ENCODE measurements at places on chromosomes 7 and 10.

GRCh38 chr10:102523250-102524029 is 19.7 kb downstream of the SUFU start:
- DNase-seq, result peak; percentile 18

GRCh38 chr7:17682586-17682985 is 257.7 kb downstream of the SNX13 start:
- DNase-seq, result no peak

- DNase-seq, result no peak
Measured at GRCh38 chr10:93475227-93475626, 6.9 kb downstream of the MYOF start.

DNA sequence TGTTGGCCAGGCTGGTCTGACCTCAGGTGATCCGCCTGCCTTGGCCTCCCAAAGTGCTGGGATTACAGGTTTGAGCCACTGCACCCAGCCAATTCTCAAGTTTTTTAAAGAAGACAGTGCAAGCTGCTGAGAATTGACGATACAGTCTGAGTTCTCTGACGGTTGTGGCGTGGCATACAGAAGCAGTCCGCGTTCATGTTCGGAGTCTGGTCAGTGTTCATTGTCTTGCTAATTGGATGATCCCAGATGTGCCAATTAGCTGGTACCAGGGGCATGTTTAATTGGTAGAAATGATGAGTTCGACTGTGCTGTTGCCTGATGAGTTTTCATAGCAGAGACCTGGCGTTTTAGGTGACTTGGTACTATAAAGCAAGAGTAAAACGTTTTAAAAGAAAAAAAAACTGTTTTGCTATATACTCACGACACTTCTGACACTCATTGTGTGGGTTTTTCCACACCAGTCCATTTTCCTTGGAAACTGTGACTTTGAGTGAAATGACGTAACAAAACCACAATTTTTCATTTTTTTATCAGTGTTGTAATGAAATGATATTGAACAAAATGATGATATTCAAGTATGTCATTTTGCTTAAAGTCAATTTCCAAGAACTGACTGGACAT is 32.3 kb downstream of the CAMK1D start:
- no peak for DNase-seq

DNA sequence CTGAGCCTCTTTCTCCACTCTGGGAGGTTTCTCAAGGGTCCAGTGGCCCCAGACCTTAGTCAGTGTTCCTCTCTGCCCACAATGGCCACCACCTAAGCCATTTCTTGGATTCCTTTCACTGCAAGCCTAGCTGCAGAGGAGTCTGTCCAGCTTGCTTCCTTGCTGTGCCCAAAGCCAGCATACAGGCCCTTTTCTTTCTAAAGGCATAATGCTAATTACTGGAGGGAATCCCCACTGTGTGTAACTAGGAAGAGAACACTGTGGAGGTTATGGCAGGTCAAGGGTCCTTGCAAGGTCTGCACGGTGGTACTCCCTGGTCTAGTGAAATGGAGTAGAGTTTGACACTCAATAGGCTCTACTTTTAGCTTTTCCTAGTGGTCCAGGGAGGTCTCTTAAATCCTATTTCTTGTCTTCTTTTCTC is 70.4 kb upstream of the CC2D2B start:
- DNase-seq, result no peak

DNA sequence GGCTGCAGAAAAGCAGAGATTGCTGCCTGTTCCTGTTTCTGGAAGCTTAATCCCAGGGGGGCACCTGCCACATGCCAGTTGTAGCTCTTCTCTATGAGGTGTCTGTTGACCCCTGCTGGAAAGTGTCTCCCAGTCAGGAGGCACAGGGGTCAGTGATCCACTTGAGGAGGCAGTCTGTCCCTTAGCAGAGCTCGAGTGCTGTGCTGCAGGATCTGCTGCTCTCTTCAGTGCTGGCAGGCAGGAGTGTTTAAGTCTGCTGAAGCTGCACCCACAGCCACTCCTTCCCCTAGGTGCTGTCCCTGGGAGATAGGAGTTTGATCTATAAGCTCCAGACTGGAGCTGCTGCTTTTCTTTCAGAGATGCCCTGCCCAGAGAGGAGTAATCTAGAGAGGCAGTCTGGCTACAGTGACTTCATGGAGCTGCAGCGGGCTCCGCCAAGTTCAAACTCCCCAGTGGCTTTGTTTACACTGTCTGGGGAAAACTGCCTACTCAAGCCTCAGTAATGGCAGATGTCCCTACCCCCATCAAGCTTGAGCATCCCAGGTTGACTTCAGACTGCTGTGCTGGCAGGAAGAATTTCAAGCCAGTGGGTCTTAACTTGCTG is 57.6 kb upstream of the CROT start:
- no peak for DNase-seq

DNA sequence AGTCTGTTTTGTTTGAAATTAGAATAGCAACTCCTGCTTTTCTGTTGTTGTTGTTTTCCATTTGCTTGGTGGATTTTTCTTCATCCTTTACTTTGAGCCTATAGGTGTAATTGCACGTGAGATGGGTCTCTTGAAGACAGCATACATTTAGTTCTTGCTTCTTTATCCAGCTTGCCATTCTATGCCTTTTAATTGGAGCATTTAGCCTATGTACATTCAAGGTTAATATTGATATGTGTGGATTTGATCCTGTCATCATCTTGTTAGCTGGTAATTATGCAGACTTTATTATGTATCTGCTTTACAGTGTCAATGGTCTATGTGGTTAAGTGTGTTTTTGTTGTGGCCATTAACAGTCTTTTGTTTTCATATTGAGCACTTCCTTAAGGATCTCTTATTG is 708.9 kb upstream of the ANKRD30A start:
- no peak for DNase-seq

DNA sequence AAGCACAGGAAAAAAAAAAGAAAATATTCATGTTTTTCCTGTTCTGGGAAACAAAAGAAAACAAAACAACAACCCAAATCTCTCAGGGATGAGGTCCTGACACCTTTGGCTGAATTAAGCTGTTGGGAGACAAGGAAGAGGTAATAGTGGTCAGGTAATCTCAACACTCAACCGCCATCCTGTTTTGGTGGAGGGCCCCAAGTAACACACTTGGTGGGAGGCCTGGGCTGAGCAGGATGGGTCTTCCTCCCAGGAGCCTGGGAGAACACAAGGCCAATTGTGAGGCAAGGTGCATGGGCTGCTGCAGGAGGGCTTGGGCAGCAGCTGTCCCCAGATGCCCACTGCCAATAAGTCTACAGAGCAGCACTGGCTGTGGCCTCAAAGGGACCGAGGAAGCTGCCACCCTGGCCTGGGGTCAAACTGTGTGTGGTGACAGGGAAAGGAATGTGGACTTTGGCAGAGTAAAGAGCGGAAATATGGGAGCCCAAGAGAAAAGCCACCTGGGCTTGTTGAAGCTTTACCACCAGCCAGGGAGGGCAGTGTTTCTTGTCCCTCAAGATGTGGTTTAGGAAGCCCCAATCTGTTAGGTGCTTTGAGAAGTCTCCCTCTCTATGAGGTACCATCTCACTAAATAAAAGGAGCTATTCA is 93.5 kb upstream of the SLC25A13 start:
- DNase-seq, result no peak

GRCh38 chr7:139078911-139079310 is 30.6 kb downstream of the ZC3HAV1 start:
- DNase-seq, result no peak

GRCh38 chr7:148192491-148192890 is 398.1 kb upstream of the C7orf33 start:
- DNase-seq, result no peak

- DNase-seq, result no peak
Measured at GRCh38 chr10:558891-559766, 130.3 kb downstream of the DIP2C start.

DNA sequence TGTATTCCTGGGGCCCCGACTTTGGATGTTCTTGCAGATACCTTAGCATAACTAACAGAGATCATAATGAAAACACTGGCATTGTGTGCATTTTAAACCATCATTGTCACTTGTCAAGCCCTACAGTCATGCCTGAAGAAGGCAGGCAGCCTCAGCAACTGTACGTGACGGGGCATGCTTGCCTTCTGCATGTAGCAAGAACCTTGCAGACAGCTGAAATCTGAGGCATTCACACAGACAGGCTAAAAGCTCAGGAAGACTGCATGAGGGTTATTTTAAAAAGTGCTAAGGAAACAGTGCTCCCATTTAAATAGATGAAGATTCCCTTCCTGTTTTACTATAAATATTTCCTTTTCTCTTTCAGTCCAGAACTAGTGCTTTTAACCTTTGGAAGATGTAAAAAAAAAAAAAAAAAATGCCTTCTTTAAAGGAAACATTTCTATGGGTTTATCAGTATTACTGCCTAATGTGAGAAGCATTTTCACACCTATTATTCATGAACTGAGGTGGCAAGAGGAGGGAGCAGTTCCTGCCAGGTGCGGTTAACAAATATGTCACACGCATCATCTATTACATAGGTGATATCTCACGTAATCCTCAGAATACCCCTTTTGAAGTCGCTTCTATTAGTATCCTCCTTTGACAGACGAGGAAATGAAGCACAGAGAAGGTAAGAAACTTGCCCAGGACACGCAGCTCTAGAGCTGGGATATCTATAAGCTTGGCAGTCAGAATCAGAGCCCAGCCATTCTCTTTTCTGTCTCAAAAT is 88.1 kb downstream of the PRKCQ start:
- DNase-seq, result no peak

DNA sequence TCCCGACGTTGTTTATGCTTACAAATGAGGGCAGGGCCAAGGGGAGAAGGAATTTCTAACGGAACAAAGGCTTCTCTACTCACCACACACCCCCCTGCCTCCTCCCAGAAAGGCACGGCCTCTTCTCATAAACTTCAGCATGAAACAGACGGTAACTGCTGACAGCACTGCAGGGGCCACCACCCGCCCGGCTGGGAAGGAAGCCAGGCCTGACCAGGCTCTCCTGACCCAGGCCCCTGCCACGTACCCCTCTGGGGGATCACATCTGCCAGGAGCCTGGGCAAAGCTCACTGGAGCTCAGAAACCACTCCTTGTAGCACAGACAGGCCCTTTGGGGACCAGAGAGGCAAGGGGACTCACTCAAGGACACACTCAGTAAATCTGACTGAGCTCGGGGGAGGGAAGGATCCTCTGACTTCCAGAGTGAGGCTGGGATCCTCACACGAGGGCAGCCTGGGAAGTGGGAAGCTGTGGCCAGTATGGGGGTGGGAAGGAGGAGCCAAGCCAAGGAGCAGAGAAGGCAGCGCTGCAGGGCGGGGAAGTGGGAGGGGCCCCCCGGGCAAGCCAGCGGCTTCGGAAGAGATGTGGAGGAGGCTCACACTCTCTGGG is 46.1 kb downstream of the ZCCHC24 start:
- no peak for DNase-seq

DNA sequence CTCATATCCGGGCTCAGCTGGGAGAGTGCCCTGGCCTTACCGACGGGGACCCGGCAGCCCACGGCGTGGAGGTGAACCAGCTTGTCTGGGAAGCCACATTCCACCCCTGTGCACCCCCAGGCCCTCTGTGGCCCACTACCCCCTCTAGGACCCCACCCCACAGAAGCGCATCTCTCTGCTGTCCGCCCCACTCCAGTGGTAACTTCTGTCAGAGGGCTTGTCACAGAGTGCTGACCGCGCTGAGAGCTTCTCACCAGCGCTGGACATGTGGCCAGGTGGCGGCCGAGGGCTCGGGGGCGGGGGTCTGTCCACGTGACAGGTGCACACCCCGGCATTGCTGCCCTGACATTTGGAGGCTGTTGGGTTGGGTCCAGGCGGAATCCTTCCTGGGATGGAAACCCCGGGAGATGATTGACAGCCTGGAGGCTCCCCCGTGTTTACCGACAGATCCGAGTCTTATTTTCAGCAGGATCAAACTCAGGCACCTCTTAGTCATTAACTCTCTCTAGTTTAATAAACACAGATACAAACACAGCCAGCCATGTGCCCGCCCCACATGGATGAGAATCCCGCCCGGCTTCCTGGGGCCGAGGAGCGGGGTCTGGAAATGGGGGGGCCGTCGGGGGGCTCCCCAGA is 5.1 kb downstream of the ELFN1 start:
- no peak for DNase-seq

DNA sequence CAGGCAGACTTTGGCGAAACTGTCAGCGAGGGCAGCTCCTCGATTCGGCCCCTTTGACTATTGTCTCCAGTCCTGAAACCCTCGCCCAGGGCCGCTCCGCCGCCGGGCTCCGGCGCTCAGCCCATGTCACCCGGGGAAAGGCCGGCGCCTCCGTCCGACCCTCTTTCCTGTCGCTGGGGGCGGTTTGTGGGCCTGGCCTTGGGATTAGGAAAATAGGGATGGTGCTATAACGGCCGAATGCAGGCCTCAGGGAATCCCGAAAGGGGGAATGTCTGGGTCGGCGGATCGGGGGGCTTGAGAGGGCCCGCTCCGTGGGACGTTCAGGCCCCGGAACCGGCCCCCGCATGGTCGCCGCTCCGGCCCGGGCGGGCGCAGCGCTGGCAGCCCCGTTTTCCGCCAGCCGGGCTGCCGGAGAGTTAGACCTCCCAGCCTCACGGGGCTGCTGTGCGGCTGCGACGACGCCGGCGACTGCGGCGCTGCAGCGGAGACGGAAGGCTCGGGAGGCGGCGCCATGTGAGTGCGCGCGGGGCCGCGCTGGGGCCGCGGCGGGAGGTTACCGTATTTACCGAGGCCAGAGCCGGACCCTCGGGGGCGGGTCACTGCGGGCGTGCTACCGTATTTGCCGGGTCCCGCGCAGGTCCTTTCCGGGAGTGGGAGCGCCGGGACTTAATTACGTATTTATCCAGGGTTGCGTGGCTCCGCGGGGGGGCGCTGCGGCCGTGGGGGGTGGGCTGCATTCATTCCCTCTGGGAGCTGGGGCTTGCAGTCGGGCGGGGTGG is 25.9 kb downstream of the ZNF775 start:
- peak; percentile 88 for DNase-seq

DNA sequence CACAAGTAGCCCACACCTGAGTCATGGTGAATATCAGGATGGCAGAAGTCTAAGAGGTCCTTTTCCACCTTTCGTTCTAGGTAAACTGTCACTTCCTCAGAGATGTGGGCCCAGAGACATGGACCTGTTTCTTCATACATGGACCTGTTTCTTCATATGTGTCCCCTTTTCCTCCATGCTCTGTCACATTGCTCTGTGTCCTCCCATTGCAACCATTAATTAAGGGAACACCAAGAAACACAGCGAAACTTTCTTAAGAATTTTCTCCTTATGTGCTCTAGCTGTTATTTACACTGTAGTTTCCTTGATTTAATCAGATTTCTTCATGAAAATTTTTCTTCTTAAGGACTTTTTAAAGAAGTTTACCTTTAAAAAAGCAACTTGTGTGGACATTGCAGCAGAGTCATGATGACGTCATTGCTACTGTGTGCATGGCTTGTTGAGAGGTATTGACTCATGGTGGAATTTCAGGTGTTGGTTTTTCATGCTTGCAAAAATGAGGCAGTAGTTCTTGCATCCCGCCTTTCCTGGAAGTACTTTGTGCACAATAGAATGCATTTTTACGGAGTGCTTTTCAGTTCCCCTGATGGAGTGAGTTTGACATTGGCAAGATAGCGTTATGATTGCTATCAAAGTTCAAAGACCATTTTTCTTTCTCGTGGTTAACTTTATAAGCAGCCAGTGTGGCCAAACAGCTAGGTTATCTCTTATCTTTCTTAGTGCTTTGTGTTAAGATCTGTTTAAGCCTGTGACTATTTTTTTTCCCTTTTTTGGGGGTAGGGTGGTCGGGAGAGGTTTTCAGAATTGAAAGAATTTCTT is 37.7 kb downstream of the CFAP58 start:
- peak; percentile 21 for DNase-seq

GRCh38 chr7:41134300-41135255 is 568.3 kb downstream of the INHBA start:
- DNase-seq, result no peak

GRCh38 chr7:22356701-22357310 is at the start of gene RAPGEF5:
Gene RAPGEF5, minus strand, starts transcription at chr7:22357154. Its CDS starts 94 bp downstream, at chr7:22357060.
- peak; percentile 3 for DNase-seq
